ENCODE measurements at places on chromosomes 11 and 22.

GRCh38 chr11:737366-737765, 9.9 kb upstream of the TALDO1 start:
- DNase-seq: no peak

- DNase-seq: peak; percentile 50
Observed at GRCh38 chr11:38796281-38796680, 2198.2 kb upstream of the RAG2 start.

- DNase-seq: no peak
Observed at GRCh38 chr11:34823639-34824038, 92.5 kb downstream of the APIP start.

DNA sequence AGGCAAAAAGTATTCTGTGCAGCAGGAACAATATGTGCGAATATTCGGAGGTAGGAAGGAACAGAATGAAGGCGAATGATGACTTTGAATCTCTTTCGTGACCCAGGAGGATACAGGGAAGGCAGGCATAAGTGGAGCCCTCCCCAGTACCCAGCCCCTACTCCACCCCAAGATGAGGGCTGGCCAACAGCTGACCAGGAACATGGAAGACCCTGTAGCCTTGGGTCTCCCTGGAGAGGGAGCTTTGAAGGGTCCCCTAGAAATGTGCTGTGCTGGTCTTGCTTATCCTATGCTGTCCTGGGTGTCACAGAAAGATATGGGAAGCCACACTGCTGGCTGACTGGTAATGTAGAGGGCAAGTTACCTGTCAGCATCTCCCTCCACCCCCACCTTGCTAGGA, 113.7 kb upstream of the NCAM1 start:
- no peak for DNase-seq

- DNase-seq: no peak
Observed at GRCh38 chr11:111557425-111558111, 17.0 kb downstream of the LAYN start.

DNA sequence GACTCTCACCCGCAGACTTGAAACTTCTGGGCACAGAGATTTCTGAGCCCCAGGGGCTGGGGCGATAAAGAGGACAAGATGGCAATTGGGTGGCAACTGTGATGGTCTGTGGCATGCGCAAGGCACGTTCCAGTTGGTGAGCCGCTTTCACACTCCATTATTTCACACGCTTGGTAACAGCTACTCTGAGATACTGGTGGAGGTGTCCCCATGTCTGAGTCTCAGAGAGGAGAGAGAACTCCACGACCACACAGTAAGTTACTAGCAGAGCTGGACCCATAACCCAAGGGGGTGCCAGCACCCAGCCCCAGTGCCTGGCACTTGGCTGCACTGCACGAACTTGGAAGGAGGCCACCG, 6.0 kb upstream of the KCNJ4 start:
- no peak for DNase-seq

DNA sequence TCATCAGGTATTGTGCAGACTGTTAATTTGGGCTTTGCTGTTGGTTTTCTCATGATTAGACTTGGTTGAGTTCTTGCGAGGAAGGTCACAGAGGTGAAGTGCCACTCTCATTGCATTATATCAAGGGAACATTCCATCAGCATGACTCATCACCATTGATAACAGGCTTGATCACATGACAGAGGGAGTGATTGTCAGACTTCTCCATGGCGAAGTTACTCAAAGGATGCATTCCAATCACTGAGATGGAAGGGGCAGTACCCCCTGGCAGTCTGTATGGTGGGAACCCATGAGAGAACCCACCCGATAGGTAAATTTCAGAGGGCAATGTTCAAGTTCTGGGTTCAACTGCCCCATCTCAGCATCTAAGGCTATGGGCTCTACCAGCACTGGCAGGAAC, 19.4 kb upstream of the P2RY2 start:
- DNase-seq: no peak

DNA sequence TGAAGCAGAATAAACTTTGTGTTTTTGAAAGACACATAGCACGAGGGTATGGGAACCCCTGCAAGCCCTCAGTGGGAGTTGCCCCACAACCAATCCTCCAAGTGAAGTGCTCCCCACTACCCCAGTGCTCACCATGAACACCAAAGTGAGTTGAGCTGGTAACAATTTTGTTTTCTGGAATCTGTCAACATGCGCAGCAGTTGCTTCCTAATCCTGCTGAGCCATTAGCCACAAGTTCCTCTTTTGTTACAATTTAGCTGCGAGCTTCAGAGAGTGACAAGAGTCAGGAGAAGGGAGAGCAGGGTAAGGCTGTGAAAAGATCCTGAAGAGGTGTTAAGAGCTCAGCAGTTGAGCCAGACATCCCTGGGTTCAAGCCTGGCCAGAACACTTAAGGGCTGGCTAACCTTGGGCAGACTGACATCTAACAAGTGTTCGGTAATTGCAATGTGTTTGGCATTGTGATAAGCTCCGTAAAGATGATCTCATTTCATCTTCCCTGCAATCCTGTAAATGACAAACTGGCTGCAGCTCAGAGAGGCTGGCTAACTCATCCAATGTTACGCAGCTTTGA, 24.1 kb upstream of the ASPHD2 start:
- DNase-seq: no peak

- no peak for DNase-seq
Observed at GRCh38 chr11:12111549-12112520, 1.4 kb downstream of the MICAL2 start.

DNA sequence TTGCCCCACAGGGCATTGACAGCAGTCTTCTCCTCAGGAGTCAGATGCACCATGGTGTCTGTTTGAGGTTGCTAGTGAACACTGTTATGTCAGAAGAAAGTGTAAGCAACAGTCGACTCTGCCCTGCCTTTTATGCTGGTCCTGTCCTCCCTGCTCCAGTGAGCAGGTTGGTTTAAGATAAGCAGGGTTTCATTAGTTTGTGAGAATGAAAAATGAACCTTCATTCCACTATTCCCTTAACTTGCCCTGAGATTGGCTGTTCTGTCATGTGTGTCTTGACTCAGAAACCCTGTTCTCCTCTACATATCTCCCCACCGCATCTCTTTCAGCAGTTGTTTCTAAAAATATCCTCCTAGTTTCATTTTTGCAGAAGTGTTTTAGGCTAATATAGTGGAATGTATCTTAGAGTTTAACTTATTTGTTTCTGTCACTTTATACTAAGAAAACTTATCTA, at the start of gene HBD:
Gene HBD (minus strand): TSS at position 103 of the 454 bp plus-strand sequence. CDS start 50 bp downstream, at position 53.
- DNase-seq: no peak

GRCh38 chr11:32435511-32435941, at the start of gene WT1:
TSS of gene WT1 (minus strand) at chr11:32435539.
- DNase-seq: peak; percentile 44

- no peak for DNase-seq
Observed at GRCh38 chr11:19087658-19088057, 27.1 kb upstream of the MRGPRX2 start.

DNA sequence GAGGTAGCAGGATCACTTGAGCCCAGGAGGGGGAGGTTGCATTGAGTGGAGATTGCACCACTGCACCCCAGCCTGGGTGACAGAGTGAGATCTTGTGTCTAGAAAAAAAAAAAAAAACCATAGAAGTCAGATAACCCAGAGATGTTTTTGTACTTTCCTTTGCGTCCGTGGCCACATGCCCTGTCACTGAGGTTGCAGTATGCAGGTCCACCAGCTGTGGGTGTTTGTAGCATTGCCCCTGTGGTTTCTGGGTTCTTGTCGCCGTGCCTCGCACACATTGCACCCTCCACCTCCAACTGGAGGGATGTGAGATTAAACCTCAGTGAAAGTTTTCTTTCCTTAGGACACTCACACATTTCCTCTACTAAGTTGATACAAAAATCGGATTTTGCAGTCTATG, 70.3 kb downstream of the TNRC6B start:
- DNase-seq: no peak

DNA sequence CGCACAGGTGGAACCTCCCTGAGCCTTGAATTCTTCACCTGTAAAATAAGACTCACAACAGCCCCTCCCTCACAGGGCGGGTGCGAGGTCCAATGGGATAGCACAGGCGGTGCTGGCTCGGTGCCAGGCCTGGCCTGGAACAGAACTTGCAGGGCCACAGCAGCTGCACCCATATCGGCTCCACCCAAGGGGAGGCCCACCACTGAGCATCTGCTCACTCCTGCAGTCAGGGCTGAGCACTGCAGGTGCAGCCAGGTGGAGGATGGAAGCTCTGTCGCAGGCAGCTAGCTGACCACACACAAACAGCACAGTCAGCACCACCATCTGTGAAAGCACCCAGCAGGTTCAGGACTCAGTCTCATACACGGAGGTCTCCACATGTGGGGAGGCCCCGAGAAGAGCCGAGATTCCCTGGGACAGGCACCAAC, 19.6 kb downstream of the VPS37C start:
- DNase-seq: peak; percentile 47

DNA sequence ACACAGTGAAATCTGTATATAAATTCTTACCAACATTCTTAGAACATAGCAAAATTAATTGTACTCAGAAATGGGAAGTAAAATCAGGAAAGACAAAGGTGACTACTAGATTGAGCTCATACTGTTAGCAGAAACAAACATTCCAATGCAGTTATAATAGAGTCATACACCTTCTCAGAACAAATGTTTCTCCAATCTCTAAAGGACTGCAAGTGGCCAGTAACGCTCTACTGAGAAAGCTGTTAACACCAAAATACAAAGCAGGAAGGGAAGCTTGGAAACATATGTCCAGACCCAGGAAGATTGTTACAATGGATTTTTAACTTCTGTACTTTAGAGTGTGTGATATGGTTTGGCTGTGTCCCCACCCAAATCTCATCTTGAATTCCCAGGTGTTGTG, 341.5 kb downstream of the LARGE1 start:
- DNase-seq: no peak

DNA sequence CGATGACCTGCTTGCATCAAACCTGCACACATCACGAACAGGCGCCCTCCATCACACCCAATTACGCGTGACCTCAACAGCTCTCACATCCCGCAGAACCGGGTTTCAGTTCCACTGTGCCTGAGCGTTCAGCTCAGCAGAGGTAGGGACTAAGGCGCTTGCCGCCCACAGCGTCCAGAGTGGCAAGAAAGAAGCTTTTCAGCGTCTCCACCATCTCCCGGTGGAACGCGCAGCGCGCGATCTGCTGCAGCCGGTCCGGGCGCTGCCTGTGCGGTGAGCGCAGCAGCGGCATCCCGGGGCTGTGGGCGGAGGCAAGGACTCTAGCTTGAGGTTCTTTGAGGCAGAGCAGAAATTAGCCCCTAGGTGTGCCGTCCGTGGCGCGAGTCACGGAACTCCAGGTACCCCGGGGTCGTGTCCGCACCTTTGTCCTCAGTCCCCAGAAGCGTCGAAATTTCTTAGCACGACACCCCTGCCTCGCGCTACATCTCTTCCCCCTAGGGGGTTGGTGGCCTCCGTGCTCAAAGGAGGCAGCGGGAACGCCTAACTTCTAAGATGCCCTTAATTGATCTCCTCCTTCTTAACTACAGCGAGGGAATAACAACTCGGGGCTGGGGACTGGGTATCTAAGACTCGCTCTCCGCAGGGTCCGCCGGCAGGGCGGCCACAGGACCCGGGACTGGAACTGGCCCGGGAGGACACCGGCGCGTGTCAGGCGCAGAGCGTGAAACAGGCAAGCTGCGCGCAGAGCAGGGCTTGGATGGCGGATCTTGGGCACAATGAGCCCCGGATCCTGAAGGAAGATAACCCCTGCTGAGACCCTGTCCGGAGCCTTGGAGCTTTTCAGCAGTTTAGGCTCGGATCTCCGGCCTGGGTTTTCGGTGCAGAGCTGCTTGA, 1.7 kb upstream of the CALCA start:
- DNase-seq: peak; percentile 28

GRCh38 chr11:119421941-119422808, 797 bp downstream of the THY1 start:
- peak; percentile 79 for DNase-seq

- DNase-seq: no peak
Observed at GRCh38 chr11:20102397-20102796, 57.9 kb downstream of the DBX1 start.

- DNase-seq: no peak
Observed at GRCh38 chr22:49179886-49180682, 647.6 kb downstream of the BRD1 start.

DNA sequence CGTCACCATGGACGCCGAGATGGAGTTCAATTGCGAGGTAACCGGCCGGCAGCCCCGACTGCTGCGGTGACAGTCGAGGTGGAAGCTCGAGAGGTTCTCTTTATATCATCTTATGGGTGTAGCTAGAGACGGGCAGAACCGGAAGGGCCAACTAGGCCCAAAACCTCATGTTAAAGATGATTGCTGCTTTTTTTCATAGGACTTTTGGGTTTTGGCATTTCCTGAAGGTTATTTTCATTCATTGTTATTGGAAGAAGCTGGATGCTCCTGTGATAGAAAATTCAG, 585 bp downstream of the NF2 start:
- DNase-seq: no peak

GRCh38 chr11:17368551-17368950, 17.0 kb downstream of the NCR3LG1 start:
- no peak for DNase-seq

DNA sequence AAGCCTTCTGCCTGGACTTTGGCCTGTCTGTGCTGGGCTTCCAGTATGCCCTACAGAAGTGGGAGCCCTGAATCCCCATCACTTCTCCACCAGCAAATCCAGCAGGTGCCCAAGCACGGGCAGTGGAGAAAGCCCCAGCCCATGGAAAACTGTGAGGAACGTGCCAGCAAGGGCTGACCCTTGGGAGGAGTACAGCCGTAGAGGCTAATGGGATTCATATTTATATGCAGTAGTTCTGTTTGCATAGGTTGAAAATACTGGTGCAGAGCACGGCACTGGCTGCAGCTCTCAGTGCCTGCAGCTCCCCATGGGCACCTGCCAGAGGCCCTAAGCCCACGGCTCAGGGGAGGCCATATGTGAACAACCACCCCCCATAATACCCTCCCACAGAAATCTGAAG, 10.1 kb downstream of the NAGA start:
- no peak for DNase-seq

DNA sequence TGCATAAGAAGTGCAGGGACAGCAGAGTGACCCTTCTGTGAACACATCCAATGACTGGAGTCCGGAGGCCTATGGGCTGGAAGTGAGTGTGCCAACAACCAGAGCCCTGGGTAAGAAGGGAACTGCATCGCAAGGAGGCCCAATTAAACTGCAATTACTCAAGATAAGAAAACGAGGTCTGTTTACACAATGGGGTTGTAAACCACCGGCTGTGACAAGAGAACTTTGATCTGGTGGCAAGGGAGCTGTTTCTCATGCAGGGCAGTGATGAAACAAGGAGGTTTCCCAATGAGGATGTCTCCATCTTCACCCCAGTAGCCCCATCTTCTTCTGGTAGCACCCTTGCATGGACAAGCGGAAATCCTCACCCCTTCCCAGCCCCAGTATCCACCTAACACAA, 21.5 kb downstream of the ETS1 start:
- DNase-seq: no peak

DNA sequence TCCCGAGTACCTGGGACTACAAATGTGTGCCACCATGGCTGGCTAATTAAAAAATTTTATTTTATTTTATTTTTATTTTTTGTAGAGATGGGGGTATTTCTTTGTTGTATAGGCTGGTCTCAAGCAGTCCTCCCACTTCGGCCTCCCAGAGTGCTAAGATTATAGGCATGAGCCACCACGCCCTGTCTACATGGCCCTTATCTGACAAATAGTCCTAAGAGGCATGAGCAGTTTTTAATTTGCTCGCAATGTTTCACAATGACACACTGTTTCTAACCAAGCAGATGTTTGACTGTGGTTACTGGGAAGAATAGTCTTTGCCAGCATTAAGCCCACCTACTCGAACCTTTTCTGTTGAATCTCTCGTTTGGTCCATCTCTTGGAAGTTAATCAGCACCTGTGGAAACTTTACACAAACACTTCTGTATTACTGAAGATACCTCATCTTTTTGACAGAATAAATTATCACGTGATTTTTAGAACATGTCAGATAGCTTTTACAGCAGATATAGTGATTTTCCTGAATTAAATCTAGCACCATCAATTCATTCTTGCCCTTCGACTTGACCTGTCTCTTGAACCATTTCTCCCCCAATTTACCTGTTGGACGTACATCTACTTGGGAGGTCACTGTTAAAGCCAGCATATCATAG, 71.4 kb downstream of the MTMR3 start:
- DNase-seq: no peak

All from right hindlimb (tissue), 1 donor.